ENCODE measurements at places on chromosomes 6 and 20. TPM values are rescaled to one million over a fixed set of nuclear protein-coding genes. Genes with fewer than 3 reads are reported as not detected.
A peak's percentile ranks its signal among the peaks of the same experiment; 100 is the strongest.

DNA sequence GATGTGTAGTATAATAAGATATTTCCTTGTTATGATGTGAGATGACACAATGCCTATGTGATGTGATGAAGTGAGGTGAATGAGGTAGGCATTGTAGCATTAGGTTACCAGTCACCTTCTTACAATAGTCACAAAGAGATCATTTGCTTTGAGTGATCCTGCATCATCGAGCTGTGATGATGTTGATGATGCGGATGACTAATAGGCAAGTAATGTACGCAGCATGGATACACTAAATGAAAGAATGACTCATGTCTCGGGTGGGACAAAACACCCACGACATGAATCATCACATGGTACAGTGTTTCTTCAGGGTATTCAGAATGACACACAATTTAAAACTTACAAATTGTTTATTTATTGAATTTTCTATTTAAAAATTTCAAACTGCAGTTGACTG lies 806.3 kb upstream of the GJE1 start:
- DNase-seq = peak; percentile 89

GRCh38 chr6:14265049-14266021 lies 147.8 kb downstream of the CD83 start:
- no peak for DNase-seq

Gene PACSIN1
- total RNA-seq = 5.4 TPM

DNA sequence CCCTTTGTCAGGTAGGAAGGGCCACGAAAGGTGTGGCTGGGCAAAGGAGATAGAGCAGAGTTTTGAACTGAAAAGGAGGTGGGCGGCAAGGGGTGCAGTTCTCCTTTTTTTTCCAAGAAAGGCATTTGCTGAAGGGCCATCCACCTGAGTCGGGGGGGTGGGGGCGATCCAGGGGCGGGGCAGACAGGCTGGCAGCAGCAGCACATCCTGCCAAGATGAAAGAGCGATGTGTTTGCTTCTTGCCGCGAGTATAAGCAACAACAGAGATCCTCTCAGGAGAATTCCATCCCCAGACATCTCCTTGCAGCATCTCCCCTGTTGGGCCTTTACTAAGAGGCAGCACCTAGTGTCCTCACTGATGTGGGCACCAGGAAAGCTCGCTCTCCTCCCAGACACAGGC lies 516.5 kb downstream of the CD83 start:
- no peak for DNase-seq

Gene TGM2
- total RNA-seq = 2.6 TPM

GRCh38 chr6:52335576-52335975 lies 26.4 kb upstream of the PAQR8 start:
- peak; percentile 6 for DNase-seq

Gene MBOAT1
- 0.16 TPM for total RNA-seq

All from myocyte (in vitro differentiated cells).